ENCODE measurements at places on chromosomes 13 and 19.

GRCh38 chr19:507286-508203 lies at the start of gene TPGS1:
TSS of gene TPGS1 (plus strand) at chr19:507497. CDS start at chr19:507507, 10 bp downstream.
- peaks cover 6% of the 10 kb centered on the region for H3K4me1 ChIP-seq
- DNase-seq = peak; percentile 88
- no peaks in the 10 kb centered on the region for H3K27me3 ChIP-seq

- no peaks in the 10 kb centered on the region for H3K27me3 ChIP-seq
- H3K4me1 ChIP-seq = no peaks in the 10 kb centered on the region
- no peak overlapping the region for H3K4me3 ChIP-seq
- DNase-seq = no peak
- no peaks in the 10 kb centered on the region for H3K36me3 ChIP-seq
Measured at GRCh38 chr19:12833418-12833737, 1.0 kb downstream of the RTBDN start.

- H3K36me3 ChIP-seq = no peaks in the 10 kb centered on the region
- no peaks in the 10 kb centered on the region for H3K27me3 ChIP-seq
- H3K4me3 ChIP-seq = no peak overlapping the region
- H3K27ac ChIP-seq = no peak overlapping the region
- H3K4me1 ChIP-seq = no peaks in the 10 kb centered on the region
Measured at GRCh38 chr13:96817336-96817941, 176.8 kb downstream of the OXGR1 start.

GRCh38 chr13:69324090-69324886 lies 783.3 kb upstream of the ATXN8OS start:
- H3K27me3 ChIP-seq = no peaks in the 10 kb centered on the region
- no peaks in the 10 kb centered on the region for H3K4me1 ChIP-seq
- DNase-seq = no peak

- no peaks in the 10 kb centered on the region for H3K36me3 ChIP-seq
- H3K27me3 ChIP-seq = no peaks in the 10 kb centered on the region
- peak; percentile 92 for DNase-seq
- H3K4me1 ChIP-seq = peaks cover 3% of the 10 kb centered on the region
- H3K4me3 ChIP-seq = peak overlapping the region; percentile 10
Measured at GRCh38 chr19:17778251-17778967, 16.5 kb upstream of the B3GNT3 start.

GRCh38 chr13:100075700-100076587 lies 12.9 kb upstream of the PCCA start:
- H3K4me1 ChIP-seq = no peaks in the 10 kb centered on the region
- no peak overlapping the region for H3K27ac ChIP-seq
- H3K4me3 ChIP-seq = no peak overlapping the region
- no peaks in the 10 kb centered on the region for H3K27me3 ChIP-seq
- no peak for DNase-seq

- no peaks in the 10 kb centered on the region for H3K4me1 ChIP-seq
- no peaks in the 10 kb centered on the region for H3K27me3 ChIP-seq
- H3K4me3 ChIP-seq = no peak overlapping the region
- no peak overlapping the region for H3K27ac ChIP-seq
Measured at GRCh38 chr13:59493436-59493965, 670.2 kb downstream of the DIAPH3 start.

DNA sequence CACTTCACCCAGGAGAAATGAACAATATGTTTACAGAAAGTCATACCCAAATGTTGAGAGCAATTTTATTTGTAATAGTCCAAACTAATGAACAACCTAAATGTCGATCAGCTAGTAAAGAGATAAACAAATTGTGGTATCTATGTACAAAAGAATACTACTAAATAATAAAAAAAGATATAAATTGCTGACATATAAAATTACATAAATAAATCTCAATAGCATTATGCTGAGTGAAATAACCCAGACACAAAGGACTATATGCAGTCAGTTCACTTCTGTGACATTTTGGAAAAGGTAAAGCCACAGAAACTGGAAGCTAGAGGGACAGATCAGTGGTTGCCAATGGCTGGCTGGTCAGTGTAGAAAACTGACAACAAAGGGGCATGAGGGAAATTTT lies 346.0 kb upstream of the PCDH20 start:
- H3K27me3 ChIP-seq = no peaks in the 10 kb centered on the region
- no peak overlapping the region for H3K27ac ChIP-seq
- no peak for DNase-seq
- no peak overlapping the region for H3K4me3 ChIP-seq

DNA sequence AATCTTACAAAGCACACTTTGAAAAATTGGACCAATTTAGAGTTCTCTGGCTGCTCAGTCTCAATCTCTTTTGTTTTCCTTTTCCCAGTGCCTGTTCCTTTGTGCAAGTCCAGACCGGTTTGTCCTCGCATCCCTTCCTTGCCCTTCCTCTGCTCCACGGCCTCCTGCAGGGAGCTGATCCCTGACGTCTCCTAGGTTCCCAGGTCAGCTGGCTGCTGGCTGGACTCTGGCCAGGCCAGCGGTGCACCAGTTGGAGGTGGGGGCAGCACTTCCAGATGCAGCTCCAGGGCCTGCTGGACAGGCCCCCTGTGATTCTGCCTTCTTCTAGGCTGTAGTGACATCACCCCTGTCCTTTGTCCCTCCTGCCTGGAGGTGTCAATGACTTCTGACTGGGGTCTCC lies 44.0 kb upstream of the KPNA3 start:
- peak; percentile 31 for DNase-seq
- no peaks in the 10 kb centered on the region for H3K36me3 ChIP-seq
- H3K27me3 ChIP-seq = no peaks in the 10 kb centered on the region
- H3K27ac ChIP-seq = no peak overlapping the region

GRCh38 chr19:29326351-29326750 lies 113.4 kb upstream of the UQCRFS1 start:
- DNase-seq = peak; percentile 22
- H3K36me3 ChIP-seq = no peaks in the 10 kb centered on the region
- no peak overlapping the region for H3K4me3 ChIP-seq
- H3K27me3 ChIP-seq = no peaks in the 10 kb centered on the region

- H3K27me3 ChIP-seq = no peaks in the 10 kb centered on the region
- peak; percentile 49 for DNase-seq
- H3K4me3 ChIP-seq = no peak overlapping the region
- H3K4me1 ChIP-seq = no peaks in the 10 kb centered on the region
Measured at GRCh38 chr19:39110263-39110967, 15.2 kb upstream of the PAK4 start.

GRCh38 chr13:102136735-102137296 lies 265.0 kb downstream of the FGF14 start:
- no peak overlapping the region for H3K27ac ChIP-seq
- no peaks in the 10 kb centered on the region for H3K27me3 ChIP-seq
- H3K4me1 ChIP-seq = no peaks in the 10 kb centered on the region
- H3K36me3 ChIP-seq = no peaks in the 10 kb centered on the region
- H3K4me3 ChIP-seq = no peak overlapping the region
- no peak for DNase-seq

DNA sequence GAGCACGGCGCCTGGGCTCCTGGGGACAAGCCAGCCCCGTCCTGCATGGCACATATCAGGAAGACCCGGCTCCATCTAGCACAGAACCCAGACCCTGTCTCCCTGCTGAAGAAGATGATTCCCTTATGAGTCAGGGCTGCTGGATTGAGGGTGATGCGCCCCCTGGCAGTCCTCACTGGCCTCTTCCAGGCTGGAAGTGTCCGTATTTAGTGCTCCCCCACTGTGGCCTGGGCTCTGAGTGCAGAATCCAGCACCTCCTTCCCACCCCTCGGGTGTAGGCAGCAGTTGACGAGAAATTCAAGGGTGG lies 14.9 kb downstream of the COMP start:
- no peaks in the 10 kb centered on the region for H3K4me1 ChIP-seq
- peak; percentile 52 for DNase-seq
- no peaks in the 10 kb centered on the region for H3K27me3 ChIP-seq
- H3K27ac ChIP-seq = no peak overlapping the region

- H3K27me3 ChIP-seq = no peaks in the 10 kb centered on the region
- peaks cover 2% of the 10 kb centered on the region for H3K4me1 ChIP-seq
- H3K27ac ChIP-seq = no peak overlapping the region
- no peaks in the 10 kb centered on the region for H3K36me3 ChIP-seq
- no peak overlapping the region for H3K4me3 ChIP-seq
Measured at GRCh38 chr13:33284031-33284430, 1.5 kb downstream of the STARD13 start.
